Activated T-helper 2 cell treated with anti-CD3 and anti-CD28 coated beads, Interferon-gamma antibody, Interleukin-2, Interleukin-4, amounts not matched to agents 10 μg/mL and 5 μg/mL and 100 μg/mL, durations not matched to agents 14 hours and 24 hours and 36 hours (primary cell): ENCODE measurements at places on chromosomes 2 and 18. TPM values are rescaled to one million over a fixed set of nuclear protein-coding genes. Genes with fewer than 3 reads are reported as not detected.

The CYTIP gene
- 199 and 206 TPM in 2 replicates for total RNA-seq

The KCNG2 gene
- total RNA-seq = not detected in 2 replicates

The ANKRD62 gene
- not detected in 2 replicates for total RNA-seq

The TRIM54 gene
- total RNA-seq = 0.21 and 0.25 TPM in 2 replicates

The ABCB11 gene
- total RNA-seq = 0.02 TPM in 1 of 2 replicates, not detected in the other

The USP34 gene
- total RNA-seq = 87.4 and 89.3 TPM in 2 replicates

The GPAT2 gene
- total RNA-seq = 18.0 and 19.1 TPM in 2 replicates

The SOX11 gene
- not detected in 2 replicates for total RNA-seq

DNA sequence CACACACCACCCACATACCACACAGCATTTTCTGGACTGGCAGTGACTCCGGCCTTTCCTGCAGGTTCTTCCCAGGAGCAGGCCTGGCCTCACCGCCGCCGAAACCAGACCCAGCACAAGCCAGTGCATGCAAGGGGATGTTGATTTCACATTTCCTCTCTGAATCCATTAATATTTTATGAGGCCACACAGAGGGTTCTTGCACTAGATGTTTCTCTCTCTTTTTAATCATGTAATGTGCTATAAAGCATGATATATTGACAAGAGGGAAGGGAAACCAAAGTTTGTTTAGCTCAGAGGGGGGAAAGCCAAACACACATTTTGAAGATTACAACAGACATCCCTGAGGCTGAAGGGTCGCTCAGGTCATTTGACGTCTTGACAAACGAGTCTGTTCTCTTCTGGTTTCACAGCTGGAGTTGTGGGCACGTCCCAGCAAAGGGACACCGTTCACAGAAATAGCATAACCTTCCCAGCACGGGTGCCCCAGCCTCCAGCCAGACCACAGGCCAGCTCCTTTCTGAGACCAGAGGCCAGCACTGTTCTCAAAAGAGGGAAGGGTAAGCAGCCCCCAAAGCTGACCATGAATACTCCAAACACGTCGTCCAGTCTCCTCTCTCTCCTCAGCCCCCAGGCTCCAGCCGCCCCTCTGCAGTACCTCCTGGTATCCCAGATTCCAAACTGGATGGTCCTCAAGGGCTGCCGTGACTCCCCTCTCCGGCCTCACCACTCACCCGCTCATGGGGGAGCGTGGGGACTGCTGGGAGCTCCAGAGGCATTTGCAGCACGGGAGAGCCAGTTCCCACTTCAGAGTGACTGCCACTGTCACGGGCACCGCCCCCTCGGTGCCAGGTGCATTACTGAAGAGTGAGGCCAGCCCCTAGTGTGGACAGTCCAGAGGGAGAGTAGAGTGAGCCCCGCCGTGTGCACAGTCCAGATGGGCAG, 340.3 kb upstream of the SALL3 start:
- H3K36me3 ChIP-seq = no peaks in the 10 kb centered on the region
- H3K27ac ChIP-seq = no peak overlapping the region

DNA sequence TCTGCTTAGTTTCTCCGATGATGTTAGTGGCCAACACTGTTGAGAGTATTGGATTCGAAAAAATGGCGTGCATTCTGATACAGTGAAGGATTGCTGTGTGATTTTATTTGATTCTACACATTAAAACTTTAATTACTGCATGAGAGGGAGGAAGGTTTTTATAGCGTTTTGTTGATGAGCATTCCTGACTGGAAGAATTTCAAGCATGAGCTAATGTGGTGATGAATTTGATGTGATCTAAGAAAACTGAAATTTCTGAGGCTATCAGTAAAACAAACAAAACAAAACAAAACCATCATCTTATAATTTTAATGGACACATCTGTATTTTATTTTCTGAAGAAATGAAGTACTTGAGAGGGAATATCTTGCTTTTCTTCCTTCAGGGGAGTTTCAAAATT, 59.6 kb downstream of the ITGB6 start:
- no peak overlapping the region for H3K4me3 ChIP-seq
- no peak overlapping the region for H3K27ac ChIP-seq
- H3K27me3 ChIP-seq = peaks cover 13% of the 10 kb centered on the region
- no peaks in the 10 kb centered on the region for H3K4me1 ChIP-seq

- DNase-seq = no peak
- H3K4me1 ChIP-seq = peaks cover 30% of the 10 kb centered on the region
- H3K27ac ChIP-seq = no peak overlapping the region
- no peaks in the 10 kb centered on the region for H3K27me3 ChIP-seq
- H3K36me3 ChIP-seq = no peaks in the 10 kb centered on the region
Observed at GRCh38 chr2:200968735-200969134, 5.3 kb upstream of the ORC2 start.

DNA sequence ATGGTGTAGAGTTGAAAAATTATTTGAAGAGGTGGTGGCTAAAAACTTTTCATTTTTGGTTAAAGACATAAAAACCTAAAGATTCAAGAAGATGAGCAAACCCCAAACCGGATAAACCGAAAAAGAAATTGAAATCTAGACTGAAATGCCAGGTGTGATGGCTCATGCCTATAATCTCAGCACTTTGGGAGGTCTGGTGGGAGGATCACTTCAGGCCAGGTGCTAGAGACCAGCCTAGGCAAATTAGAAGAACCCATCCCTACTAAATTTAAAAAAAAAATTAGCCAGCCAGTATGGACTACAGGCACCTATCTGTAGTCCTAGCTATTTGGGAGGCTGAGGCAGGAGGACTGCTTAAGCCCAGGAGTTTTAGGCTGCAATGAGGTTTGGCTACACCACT, 126.9 kb downstream of the BAZ2B start:
- H3K36me3 ChIP-seq = no peaks in the 10 kb centered on the region
- no peak for DNase-seq
- no peak overlapping the region for H3K4me3 ChIP-seq
- no peaks in the 10 kb centered on the region for H3K4me1 ChIP-seq

GRCh38 chr2:12314127-12314760, 402.5 kb upstream of the TRIB2 start:
- no peak overlapping the region for H3K4me3 ChIP-seq
- H3K4me1 ChIP-seq = peaks cover 23% of the 10 kb centered on the region
- H3K36me3 ChIP-seq = no peaks in the 10 kb centered on the region
- no peak overlapping the region for H3K27ac ChIP-seq
- peaks cover 25% of the 10 kb centered on the region for H3K27me3 ChIP-seq
- no peak for DNase-seq

DNA sequence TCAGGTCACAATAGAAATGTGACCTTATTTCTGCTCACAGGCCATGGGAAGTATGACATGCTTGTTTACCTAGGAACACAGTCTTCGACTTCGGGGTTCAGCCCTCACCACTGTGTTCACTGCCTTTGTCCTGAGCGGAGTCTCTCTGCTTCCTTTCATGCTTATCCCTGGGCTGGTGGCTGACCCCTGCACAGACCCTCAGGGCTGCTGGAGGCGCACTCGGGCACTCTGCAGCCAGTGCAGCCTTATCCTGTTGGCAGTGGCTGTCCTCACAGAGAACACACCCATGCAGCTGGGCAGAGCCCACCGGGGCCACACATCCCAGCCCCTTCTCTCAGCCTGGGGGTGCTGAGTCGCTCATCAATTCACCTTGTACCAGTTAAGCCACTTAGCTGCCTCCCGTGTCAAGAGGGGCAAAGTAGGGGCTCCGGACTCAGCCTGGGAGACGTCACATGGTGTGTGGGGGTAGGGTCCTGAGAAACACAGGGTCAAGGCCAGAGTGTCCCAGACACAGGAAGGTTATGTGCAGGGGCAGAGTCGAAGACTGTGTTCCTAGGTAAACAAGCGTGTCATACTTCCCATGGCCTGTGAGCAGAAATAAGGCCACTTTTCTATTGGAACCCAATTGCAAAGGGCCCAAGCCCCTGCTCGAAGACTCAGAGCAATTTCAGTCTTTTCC, 107.5 kb downstream of the FAM210A start:
- no peak for DNase-seq
- H3K4me1 ChIP-seq = peaks cover 44% of the 10 kb centered on the region
- H3K4me3 ChIP-seq = no peak overlapping the region
- H3K27ac ChIP-seq = no peak overlapping the region
- no peaks in the 10 kb centered on the region for H3K27me3 ChIP-seq
- H3K36me3 ChIP-seq = no peaks in the 10 kb centered on the region

- peaks cover 4% of the 10 kb centered on the region for H3K4me1 ChIP-seq
- no peaks in the 10 kb centered on the region for H3K27me3 ChIP-seq
- H3K4me3 ChIP-seq = no peak overlapping the region
- no peak overlapping the region for H3K27ac ChIP-seq
- DNase-seq = no peak
- no peaks in the 10 kb centered on the region for H3K36me3 ChIP-seq
Observed at GRCh38 chr2:62334009-62334408, 138.1 kb downstream of the B3GNT2 start.

DNA sequence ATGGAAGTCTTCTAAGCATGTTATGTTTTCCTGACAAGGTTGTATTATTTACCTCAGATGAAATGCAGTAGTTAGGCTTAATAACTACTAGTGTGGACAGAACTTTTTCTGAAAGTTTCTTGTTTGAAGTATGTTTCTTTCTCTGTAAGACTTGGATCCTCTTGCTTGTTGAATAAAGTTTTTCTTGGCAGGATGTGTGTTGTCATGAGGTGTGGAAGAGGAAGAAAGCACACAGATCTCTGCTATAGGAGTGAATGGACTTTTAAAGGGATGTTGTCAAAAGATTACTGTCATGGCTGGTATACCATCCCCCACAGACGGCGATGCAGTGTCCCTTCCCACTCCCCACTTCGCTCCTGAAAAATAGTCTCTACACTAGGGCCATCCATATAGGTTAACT, 2.6 kb downstream of the CAB39 start:
- peaks cover 53% of the 10 kb centered on the region for H3K4me1 ChIP-seq
- no peaks in the 10 kb centered on the region for H3K27me3 ChIP-seq
- peak overlapping the region; percentile 60 for H3K27ac ChIP-seq
- peak overlapping the region; percentile 99 for H3K4me3 ChIP-seq
- DNase-seq = no peak

DNA sequence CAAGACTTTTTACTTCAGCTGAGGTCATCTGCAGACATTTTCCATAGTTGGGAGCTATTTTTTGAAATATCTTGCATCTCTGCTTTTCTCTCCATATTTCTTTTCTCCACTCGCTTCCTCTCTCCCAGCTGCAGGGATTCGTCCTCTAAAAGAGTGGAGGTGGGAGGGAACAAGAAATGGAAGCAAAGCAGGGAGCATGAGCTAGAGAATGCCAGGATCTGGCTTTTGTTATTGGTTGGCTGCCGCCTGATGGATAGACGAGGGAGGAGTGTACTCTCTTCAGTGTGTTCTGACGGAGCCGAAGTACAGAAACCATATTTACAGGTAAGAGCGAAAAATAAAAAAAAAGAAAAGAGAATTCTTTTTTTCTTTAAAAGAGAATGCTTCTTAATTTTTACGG, at the start of gene CSRNP3:
Gene CSRNP3 (plus strand): TSS at position 282 of the 400 bp plus-strand sequence. CDS start 125,368 bp downstream, outside the sequence.
- H3K4me1 ChIP-seq = no peaks in the 10 kb centered on the region
- H3K36me3 ChIP-seq = no peaks in the 10 kb centered on the region
- no peaks in the 10 kb centered on the region for H3K27me3 ChIP-seq
- no peak within 1 kb of the TSS for H3K4me3 ChIP-seq
- no peak for DNase-seq

GRCh38 chr2:235611756-235612155, 117.9 kb downstream of the AGAP1 start:
- H3K4me1 ChIP-seq = no peaks in the 10 kb centered on the region
- H3K27me3 ChIP-seq = no peaks in the 10 kb centered on the region
- no peaks in the 10 kb centered on the region for H3K36me3 ChIP-seq

GRCh38 chr2:96106991-96107707, 9.2 kb downstream of the ADRA2B start:
- H3K27me3 ChIP-seq = peaks cover 5% of the 10 kb centered on the region
- no peaks in the 10 kb centered on the region for H3K36me3 ChIP-seq
- DNase-seq = no peak
- no peaks in the 10 kb centered on the region for H3K4me1 ChIP-seq

DNA sequence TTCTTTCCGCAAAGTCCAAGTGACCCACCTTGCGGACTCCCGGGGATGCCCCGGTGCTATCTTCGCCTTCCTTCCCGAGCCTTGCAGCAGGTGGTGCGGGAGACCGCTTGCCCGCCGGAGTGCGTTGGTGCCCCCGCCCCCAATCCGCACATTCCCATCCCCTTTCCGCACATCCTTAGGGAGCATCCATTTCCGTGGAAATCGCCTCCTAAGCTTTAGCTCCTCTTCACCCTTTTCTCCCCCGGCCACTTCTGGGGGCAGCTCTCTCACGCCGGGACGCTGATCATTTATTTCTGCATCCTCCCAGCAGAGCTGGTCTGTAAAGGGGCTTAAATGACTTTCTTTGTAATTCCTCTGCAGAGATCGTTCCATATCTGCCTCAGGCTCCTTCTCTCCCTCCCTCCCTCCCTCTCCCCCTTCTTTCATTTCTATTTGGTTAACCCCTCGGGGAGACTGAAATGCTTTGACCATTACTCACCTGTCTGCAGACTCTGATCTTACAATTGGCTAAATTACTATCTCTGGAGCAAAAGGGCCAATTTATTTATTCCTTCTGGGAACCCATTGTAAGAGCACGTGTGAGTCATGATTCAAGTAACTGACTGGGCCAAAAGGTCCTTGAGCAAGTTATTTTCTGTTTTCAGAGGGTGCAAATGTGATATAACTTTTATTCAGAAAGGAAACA, 1.3 kb upstream of the LYPD1 start:
- H3K4me3 ChIP-seq = no peak overlapping the region
- DNase-seq = no peak
- H3K4me1 ChIP-seq = no peaks in the 10 kb centered on the region
- peaks cover 20% of the 10 kb centered on the region for H3K27me3 ChIP-seq
- no peak overlapping the region for H3K27ac ChIP-seq

- no peak overlapping the region for H3K27ac ChIP-seq
- no peaks in the 10 kb centered on the region for H3K36me3 ChIP-seq
- H3K4me1 ChIP-seq = peaks cover 2% of the 10 kb centered on the region
- DNase-seq = no peak
- peaks cover 24% of the 10 kb centered on the region for H3K27me3 ChIP-seq
Observed at GRCh38 chr2:174951745-174952144, 53.4 kb downstream of the CHN1 start.

- H3K4me1 ChIP-seq = peaks cover 64% of the 10 kb centered on the region
- peaks cover 62% of the 10 kb centered on the region for H3K36me3 ChIP-seq
- H3K27ac ChIP-seq = peak overlapping the region; percentile 83
- DNase-seq = no peak
Observed at GRCh38 chr2:39095624-39096023, 25.2 kb downstream of the SOS1 start.

GRCh38 chr2:171320208-171320621, 113.6 kb downstream of the METTL8 start:
- peak overlapping the region; percentile 56 for H3K4me3 ChIP-seq
- H3K27me3 ChIP-seq = no peaks in the 10 kb centered on the region
- peaks cover 40% of the 10 kb centered on the region for H3K36me3 ChIP-seq
- H3K4me1 ChIP-seq = peaks cover 60% of the 10 kb centered on the region
- DNase-seq = no peak

- H3K27me3 ChIP-seq = peaks cover 9% of the 10 kb centered on the region
- no peak overlapping the region for H3K27ac ChIP-seq
- DNase-seq = no peak
- H3K4me3 ChIP-seq = no peak overlapping the region
- peaks cover 2% of the 10 kb centered on the region for H3K4me1 ChIP-seq
Observed at GRCh38 chr2:159941729-159942128, 120.7 kb downstream of the PLA2R1 start.

DNA sequence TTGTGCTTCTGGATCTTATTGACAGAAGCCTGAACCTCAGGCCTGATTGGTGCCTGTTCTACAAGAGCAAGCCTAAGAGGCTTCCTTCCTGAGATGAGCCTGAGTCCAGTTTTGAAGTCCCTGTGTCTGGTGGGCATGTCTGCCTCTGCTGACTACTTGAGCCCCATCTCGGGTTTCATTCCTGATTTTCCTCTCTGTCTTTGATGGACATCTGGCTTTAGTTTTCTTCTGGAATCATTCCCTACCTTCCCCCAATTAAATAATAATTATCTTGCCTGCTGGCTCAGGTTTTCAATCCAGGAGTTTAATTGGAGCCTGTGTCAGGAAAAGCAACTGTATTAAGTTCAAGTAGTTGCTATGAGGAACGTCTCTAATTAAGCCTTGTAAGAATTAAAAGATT, 135.5 kb upstream of the MC4R start:
- no peak overlapping the region for H3K4me3 ChIP-seq
- H3K4me1 ChIP-seq = no peaks in the 10 kb centered on the region
- DNase-seq = no peak
- no peak overlapping the region for H3K27ac ChIP-seq
- no peaks in the 10 kb centered on the region for H3K36me3 ChIP-seq
- no peaks in the 10 kb centered on the region for H3K27me3 ChIP-seq
